Fibroblast of the aortic adventitia (primary cell): ENCODE measurements at places on chromosomes 2 and 18.

- DNase-seq: no peak
These were observed 5.7 kb downstream of the TCF4 start for GRCh38 chr18:55582325-55582724.

- peak; percentile 92 for DNase-seq
These were observed 72.8 kb downstream of the AQP4 start for GRCh38 chr18:26792661-26793060.

- DNase-seq: no peak
These were observed 100.2 kb upstream of the SNTG2 start for GRCh38 chr2:850429-850828.

DNA sequence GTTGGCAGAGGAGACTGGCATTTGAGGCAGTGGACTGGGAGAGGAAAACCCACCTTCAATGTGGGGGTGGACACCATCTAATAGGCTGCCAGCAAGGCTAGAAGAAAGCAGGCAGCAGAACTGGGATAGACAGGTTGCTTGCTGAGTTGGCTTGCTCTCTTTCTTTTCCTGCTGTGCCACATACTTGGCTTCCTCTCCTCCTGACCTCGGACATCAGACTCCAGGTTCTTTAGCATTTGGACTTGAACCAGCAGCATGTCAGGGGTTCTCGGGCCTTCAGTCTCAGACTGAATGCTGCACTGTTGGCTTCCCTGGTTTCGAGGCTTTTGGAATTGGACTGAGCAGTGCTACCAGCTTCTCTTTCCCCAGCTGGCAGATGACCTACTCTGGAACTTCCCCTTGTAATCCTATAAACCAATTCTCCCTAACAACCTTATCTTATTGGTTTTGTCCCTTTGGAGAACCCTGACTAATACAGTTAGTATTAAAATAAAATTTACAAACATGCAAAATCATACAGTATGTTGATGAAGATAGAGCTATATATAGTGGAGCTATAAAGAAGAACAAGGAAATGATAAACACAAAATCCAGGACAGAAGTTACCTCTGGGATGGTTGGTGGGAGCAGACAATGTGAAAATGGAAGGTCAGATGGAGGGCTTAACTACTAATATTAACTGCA is 15.9 kb downstream of the DSEL start:
- peak; percentile 49 for DNase-seq

DNA sequence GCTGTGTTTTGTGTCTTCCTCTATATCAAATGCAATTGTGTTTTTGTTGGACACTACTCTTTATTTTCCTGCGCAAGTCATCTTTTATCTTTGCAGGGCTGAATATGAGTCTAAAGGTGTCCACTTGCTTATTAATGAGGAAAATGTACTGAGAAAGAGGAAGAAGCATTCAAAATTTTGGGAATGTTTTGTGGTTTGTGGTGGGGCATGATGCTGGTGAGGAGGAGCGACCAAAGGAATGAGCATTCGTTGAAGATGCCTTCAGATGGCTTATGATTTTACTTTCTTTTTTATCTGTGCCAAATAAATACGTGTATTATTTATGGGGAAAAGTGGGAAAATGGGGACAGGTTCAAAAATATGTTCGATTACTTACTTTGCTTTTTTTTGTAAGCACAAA is 63.9 kb upstream of the SMIM21 start:
- no peak for DNase-seq

- DNase-seq: no peak
These were observed 176.0 kb downstream of the LTBP1 start for GRCh38 chr2:33122726-33123125.

DNA sequence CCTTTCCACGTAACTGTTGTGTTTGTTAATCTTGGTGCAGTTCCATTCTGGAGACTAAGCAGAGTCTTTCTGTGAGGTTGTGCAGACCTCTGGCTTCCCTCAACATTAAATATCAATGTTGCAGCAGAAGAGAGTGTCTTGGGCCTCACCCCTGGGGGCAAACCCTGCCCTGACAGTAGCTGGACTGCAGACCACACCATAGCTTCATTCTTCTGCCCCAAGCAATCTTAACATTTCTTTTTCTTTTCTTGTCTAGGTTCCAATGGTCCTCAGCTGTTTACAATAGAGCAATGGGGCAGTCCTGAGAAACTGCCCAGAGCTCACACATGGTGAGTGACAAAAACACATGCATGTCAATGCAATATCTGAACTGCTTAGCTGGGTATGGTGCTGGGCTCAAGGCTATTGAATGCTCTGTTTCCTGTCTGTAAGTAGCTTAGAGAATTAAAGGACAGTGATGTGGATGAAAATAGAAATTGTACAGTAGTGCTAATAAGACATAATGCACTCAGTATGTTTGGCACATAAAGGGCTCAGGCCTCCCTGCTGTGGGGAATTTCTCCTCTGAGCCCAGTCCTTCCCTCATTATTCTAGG is 237.6 kb downstream of the ALPK2 start:
- peak; percentile 52 for DNase-seq

DNA sequence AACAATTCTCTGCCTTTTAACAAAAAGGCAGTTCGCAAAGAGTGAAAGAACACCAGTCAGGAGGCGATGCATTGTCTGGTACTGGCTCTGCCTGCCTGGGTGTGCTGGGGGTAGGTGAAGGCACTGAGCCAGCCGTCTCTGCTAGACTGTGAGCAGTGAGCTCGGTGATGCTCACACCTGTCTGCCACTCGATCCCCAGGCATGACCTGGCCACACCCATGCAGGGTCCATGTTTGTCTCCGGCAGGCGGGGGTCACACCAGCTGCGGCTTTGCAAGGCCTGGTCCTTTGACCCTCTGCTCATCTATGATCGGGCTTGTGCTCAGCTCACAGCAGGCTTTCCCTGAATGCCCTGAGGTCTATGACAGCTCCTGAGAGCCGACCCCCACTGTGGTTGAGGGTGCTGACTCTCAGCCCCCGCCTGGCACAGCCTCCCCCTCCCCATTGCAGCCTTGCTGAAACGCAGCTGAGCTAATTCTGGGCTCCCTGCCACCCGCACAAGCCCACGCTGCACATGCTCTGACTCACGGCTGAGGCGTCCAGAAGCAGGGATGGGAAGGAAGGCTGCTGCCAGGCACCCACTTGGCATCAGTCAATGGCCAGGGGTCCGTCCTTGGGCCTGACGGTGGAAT is 23.7 kb downstream of the CRACDL start:
- DNase-seq: peak; percentile 85

GRCh38 chr2:231604685-231605606 is 12.3 kb downstream of the TEX44 start:
- DNase-seq: peak; percentile 99

DNA sequence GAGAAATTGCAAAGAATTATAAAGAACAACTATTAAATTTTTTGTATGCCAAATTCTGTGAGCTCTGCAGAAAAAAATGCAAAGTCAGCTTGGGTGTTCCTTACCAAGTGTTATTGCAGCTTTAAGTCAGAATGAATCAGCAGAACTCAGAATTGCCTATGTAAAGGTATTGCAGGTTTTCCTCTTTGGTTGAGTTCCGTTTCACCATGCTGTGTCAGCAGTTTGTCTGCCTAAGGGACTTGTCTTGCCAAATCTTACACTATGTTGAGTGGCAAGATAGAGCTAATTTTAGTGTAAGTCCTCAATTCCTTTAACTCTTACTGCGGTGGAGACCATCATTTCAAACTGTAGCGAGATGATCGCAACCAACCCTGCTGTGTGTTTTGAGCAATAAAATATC is 38.8 kb downstream of the ADAM23 start:
- DNase-seq: peak; percentile 16

DNA sequence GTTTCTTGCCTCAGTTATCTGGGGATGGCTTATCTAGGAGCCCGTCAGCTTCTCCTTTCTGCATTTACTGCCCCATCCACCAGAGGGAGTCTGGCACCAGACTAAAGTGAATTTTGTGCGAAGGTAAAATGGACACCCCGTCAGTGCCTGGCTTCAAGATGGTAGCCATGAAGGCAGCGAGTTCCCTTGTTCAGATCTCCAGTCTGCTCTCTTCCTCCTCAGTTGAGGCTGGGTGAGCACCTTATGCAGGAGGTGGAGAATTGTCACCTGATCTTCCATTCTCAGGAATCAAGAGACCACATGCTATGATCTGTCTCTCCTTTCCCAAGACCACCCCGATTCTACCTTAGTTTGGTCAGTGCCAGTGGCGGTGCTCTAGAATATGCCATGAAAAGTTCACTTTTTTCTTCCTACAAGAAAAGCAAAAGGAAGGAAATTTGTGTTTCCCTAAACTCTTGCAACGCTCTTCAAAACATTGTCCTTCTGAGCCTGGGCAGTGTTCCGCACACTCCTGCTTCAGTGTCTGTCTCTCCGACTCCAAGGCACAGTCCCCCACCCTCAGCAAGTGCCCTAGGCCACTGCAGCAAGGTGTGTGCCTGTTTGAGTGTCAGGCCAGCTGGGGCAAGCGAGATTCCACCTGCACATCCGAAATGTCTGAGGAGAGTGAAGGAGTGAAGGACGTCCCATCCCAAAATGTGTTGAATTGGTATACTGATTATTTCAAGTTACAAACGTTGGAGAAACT is 168.6 kb downstream of the SS18 start:
- DNase-seq: peak; percentile 6

GRCh38 chr2:110886826-110887573 is 154.6 kb downstream of the ACOXL start:
- no peak for DNase-seq

DNA sequence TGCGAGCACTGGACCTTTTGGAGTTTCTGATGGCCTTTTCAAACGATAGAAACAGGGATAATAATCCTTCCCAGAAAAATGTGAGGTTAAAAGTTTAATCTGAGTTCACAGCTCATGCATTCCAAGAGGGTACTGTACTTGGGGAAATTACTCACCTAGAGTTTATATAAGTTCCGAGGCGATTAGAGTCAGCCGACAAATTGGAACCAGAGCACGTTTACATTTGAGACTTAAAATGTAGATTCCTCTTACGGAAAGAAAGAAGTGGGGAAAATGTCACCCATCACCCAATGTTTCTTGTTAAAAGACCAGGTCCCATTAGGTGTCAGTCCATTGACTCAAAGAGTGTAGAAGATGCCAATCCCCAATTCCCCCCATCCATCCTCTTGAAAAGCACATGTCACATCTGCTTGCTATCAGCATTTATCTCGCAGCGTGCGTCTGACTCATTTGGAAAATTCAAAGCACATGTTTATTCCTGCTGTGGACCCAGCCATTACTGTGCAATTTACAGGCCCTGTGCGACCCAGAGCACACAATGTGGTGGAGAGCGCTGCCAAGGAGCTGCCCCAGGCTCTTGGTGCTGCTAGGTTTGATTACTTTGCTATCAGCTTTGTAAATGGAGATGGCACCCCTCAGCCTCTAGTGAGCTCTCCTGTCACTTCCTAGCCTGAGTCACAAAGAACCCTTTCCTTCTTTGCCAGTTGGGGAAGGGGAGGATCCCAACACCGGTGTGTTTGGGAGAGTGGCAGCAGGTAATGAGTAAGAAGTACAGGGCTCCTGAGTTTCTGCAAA is 104.8 kb downstream of the COLEC12 start:
- DNase-seq: peak; percentile 97

- no peak for DNase-seq
These were observed 22.9 kb upstream of the DARS1 start for GRCh38 chr2:136008205-136008865.

DNA sequence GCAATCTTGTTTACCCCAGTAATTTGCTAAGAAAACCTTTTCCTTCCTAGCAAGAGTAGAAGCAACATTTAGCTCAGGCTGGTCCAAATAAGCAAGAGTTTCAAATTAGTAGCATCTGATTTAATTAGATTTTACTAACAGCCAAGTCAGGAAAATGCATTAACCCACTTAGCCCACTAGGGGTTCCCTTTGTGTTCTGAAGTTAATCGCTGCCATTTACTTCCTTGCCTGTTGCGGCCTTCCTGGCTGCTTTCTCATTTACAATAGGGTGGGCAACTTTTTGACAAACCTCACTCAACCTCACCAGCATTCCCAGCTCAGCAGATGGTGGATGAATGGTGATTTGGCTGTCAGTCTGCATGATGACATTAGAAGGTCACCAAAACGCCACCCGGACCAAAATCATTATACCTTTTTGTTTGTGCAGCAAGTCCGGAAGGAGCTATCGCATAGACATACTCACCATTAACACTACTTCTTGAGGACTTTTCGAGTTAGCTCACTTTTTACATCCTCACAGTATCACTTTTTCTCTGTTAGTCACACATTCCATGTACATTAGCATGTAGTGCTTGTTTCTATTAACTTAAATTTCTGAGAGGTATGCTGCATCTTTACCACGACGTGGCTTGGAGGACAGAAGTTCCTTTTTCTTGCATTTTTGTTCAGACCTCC is 101.5 kb upstream of the SETBP1 start:
- DNase-seq: no peak

DNA sequence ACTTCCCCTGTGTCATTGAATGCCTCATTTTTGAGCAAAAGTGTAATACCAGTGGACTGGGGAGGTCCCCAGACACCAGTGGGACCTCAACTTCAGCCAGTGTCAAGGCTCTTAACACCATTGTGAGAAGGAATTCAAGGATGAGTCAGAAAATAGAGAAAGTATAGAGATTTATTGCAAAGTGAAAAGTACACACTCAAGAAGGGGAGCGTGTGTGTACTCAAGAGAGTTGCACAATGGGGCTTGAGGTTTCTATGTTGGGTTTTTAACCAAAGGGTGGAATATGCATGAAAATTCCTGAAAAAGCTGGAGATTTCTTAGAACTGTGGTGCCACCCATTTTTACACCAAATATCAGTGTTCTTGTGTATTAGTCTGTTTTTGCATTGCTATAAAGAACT is 81.9 kb downstream of the ADCYAP1 start:
- peak; percentile 29 for DNase-seq

DNA sequence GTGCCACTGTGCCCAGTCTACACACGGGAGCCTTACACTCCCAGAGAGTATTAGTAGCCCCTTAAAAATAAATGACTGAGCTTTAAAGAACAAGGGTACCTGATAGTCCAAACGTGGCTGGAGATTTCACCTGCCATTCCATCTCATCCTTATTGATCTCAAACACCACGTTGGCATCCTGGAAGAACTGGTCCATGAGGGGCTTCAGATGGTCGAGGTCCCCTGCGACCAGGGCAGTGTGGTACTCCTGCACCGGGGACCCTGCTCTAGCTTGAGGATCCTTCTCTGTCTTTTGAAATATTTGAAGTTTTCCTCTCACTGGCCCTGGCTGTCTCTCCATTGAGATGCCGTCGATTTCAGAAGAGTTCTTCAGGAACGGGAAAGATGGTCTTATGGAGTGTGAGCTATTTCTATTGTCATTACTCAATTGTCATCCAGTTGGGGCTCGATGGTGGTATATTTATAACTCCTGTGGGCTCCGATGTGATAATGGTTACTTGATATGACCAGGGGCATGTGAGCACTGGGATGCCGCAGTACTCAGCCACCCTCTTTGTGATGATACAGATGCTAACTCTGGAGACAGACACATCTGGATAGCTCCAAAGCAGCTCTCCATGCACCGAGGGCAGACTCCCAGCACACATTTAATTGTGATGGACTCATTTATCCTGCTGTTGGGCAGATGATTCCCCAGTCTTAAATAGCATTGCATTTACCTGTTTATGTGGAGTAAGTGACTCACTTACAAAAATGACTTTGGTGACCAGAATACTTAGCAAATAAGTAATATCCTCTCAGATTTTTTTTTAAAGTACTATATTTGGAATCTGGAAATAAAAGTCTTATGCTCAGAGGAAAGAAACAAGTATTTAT is 22.8 kb downstream of the ASB18 start:
- DNase-seq: no peak
